ENCODE measurements at places on chromosomes 6 and 20.

GRCh38 chr6:143504369-143504768 lies 7.2 kb downstream of the FUCA2 start:
- no peak for DNase-seq

DNA sequence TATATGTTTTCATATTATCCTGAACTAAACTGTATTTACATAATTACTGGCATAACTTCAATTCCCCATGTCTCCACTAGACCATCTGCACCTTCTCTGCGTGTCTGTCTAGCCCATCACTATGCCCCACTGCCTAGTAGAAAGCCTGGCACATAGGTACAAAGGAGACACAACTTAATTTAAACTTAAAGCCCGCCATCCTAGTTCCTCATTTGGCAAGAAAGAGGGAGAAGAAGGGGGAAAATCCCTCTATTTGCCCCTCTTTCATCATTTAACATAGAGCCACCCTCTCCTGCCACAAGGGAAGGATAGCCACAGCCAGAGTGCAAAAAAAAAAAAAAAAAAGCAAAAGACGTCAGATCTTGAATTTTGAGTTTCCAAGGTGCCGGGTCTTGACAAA lies 1.8 kb downstream of the PKIG start:
- DNase-seq: no peak

- DNase-seq: no peak
These were observed 34.0 kb downstream of the MCHR2 start for GRCh38 chr6:99960027-99960426.

GRCh38 chr6:84967389-84967788 lies 203.0 kb upstream of the TBX18 start:
- DNase-seq: peak; percentile 50

DNA sequence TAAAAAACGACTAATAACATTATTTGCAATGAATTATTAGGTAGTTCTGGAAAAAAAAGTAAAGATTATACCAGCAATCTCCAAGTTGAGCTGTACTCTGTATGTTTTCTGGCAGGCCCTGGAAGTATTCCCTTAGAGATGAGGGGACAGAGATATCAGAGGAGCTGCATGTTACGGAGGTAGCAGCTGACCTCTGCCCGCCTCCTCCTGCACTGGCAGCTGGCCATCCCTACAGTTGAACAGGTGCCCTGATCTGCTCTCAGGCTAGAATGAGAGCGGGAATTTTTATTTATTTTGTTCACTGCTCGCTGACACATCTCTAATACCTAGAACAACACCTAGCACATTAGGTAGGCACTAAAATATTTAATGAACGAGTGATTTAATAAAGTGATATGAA lies 23.1 kb downstream of the FBXL4 start:
- DNase-seq: no peak

DNA sequence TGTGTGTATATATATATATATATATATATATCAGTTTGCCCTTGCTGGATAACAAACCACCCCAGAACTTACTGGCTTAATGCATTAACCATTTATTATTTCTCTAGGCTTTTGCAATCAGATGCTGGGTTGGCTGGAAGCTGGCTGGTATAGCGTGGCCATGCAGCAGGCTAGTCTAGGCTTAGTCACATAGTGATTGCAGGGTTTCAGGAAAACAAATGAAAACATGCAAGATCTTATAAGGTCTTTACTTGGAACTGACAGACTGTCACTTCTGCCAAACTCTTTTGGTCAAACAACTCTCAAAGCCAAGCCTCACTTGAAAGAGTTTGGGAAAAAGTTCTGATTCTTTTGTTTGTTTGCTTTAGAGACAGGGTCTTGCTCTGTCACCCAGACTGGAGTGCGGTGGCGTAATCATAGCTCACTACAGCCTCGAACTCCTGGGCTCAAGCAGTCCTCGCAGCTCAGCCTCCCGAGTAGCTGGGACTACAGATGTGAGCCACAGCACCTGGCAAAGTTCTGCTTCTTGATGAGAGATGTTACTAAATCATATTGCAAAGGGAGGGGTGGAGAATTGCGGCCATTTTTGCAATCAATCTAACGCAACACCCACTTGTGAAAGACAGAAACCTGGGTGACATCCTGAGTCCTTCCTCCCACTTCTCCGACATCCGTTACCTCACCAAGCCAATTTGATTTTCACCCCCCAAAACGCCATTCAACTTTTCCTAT lies 74.6 kb upstream of the RNF24 start:
- DNase-seq: peak; percentile 55

DNA sequence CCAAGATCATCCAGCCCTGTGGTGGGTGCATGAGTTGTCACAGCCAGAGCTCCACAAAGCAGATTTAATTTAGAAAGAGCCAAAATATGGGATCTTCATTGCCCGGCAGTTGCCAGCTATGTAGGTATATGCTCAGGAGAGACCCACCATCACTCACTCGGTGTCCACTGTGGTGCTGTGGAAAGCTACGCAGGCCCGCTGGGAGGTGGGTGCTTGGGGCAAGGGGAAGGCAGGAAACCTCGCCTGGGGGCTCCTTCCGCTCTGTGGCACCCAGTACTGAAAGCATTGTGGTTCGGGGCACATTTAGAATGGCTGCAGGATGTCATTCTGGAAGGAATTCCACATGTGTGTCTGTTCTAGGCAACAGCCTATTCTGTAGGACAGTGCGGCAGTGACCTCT lies 259.9 kb downstream of the TAF4 start:
- no peak for DNase-seq
